ENCODE measurements at places on chromosomes 6 and 20. TPM values are rescaled to one million over a fixed set of nuclear protein-coding genes. Genes with fewer than 3 reads are reported as not detected.

Gene C6orf58
- total RNA-seq = not detected

Gene CDC5L
- 18.6 TPM for total RNA-seq

Gene CEP162
- total RNA-seq = 3.9 TPM

DNA sequence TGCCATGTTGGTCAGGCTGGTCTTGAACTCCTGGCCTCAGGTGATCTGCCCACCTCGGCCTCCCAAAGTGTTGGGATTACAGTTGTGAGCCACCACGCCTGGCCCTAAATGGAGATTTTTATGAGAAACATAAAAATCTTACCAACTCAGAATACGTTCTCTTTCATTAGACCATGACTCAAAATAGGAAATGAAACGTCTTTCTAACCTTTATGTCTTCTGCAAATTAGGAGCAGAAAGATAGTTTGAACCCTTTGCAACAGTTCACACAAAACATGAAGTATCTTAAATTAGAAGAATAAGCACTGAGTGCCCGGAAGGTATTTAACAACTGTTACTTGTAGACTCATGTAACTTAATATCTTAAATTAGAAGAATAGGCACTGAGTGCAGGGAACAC lies 48.3 kb downstream of the AHI1 start:
- DNase-seq = no peak

DNA sequence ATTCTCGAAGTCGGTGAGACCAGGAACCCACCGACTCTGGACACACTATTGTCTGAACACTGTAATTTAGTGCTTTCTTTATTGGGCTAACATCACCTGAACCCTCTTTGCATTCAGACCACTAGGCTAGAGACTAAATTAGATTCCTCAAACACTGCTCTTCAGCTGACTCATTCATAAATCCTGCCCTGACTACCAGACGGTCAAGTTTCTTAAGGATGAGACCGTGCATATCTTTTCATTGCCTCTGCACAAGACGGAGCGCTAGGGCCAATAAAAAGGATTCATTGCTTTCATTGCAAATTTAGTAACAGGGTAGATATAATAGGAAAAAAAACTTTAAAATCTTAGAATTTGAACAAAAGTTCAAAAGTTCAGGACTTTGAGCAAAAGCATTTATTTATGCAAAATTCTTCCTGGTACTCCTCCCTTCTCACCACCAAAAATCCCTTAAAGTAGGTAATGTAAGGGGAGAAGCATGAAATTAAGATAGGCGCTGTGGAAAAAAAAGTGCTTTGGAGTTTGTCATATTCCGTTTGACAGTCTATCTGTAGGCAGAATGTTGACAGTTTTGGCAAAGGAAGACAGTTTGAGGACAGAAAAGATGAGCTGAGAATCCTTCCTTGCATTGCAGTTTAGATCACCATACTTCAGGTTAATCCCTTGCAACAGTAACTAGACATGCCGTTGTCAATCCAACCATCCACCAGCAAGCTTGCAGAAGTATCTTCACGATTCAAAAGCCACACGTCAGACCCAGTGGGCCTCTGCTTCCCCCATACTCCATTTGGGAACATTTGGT lies 328.6 kb upstream of the JARID2 start:
- DNase-seq = no peak

- DNase-seq = no peak
Measured at GRCh38 chr6:99822741-99823512, 171.1 kb downstream of the MCHR2 start.

Gene TBCC
- total RNA-seq = 12.0 TPM
